H9 (cell line): ENCODE measurements at places on chromosomes 12 and 14. TPM values are rescaled to one million over a fixed set of nuclear protein-coding genes. Genes with fewer than 3 reads are reported as not detected.

DNA sequence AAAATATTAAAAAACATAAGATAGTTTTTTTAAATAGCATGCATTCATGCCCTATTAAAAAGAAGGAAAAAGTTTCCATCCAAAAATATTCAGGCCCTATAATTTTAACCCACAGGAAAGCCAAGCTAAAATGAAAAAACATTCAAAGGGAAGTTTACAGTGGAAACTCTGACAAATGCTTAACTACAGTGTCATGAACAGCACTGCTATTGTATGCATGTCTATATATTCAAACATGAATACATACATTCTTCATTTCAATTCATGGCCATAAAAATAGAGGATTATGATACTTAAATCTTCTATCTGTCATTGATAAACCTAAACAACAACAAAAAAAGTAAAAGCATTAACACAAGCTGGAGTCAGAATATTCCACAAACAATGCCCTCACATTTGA lies 67.4 kb downstream of the PPP2R5E start:
- no peak for DNase-seq

LTB4R gene
- total RNA-seq = 8.9 and 9.2 TPM in 2 replicates

DNA sequence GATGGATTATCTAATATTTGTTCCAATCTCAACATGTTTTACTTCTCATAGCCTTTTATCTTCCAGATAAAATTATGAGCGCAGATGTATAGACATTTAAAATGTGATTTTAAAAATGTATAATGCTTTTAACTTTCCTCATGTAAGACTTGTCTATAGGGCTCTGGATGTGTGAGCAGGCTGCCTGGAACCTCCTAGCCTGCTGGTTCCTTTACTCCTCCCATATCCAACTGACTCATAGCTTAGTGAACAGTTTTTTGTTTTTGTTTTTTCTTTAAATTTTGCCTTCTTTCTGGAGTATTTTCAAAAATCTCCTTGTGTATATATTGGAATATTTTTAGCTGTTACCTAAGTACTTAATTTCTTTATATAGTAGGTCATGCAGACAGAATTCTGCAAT lies 115.4 kb downstream of the PDE3A start:
- no peak for DNase-seq

SDR9C7 gene
- not detected in 2 replicates for total RNA-seq

- no peak for DNase-seq
Observed at GRCh38 chr12:69588527-69588926, 3.3 kb downstream of the CCT2 start.

DNA sequence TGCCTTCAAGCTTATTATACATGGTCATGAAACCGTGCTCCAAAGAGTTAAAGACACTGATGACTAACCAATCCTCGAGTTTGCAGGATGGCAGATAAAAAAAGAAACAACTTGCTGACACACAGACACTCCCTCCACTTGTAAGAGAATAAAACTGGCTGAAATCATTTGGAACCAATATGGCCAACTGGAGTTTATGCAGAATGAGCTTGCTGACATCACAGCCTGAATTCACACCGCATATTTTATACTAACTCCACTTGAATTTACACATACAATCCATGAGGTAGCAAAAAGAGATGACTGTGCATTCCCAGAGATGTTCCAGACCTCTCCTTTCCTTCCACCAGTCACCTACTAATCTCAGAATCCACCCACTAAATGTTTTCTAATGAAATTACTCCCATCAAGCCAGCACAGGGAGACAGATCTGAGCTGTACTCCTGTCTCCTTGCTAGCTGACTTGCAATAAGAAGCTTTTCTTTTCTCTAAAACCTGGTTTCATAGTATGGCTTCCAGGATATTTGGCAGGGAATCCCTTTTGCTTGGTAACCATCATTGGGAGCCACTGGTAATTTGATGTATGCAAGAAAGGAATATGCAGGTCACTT lies 15.8 kb upstream of the PTPRR start:
- no peak for DNase-seq

UBE2N gene
- 188 and 192 TPM in 2 replicates for total RNA-seq

- no peak for DNase-seq
Observed at GRCh38 chr12:56922031-56922430, 12.2 kb downstream of the SDR9C7 start.

DNA sequence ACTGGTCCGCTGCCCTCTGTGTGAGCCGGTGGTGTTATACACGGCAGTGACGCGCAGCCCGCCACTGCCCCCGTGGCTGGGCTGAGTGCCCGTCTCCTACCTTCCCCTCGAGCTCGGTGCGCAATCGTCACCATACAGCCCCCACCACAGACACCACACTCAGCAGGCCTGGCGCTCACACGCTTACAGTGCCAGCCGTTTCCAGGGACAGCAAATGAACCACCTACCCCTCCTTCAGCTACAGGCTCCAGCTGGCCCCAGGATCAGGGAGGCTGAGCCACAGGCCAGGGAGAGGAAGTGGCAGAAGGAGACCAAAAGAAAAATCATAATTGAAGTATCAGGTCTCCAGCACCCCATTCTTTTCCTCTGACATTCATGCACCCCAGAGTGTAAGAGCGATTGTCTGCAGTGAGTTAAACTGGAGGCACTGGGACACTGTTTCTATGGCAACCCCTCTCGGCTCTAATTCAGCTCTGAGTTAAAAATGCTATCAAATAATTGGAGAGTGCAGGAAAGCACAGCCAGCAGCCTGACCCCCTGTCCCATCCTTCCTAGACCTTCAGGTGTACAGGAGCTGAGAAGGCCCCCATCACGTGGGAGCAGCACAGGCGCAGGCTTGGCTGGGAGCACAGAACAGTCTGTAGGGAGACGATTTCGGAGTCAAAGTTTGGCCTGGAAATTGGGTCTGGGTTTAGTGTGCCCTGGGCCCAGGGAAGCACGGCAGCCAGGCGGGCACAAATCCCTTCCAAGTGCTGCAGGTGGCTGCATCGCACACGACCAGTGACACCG lies 18.0 kb downstream of the LRTM2 start:
- DNase-seq = no peak

GRCh38 chr12:90858252-90858651 lies 96.7 kb downstream of the CCER1 start:
- DNase-seq = no peak

CLEC9A gene
- total RNA-seq = not detected in 2 replicates

DNA sequence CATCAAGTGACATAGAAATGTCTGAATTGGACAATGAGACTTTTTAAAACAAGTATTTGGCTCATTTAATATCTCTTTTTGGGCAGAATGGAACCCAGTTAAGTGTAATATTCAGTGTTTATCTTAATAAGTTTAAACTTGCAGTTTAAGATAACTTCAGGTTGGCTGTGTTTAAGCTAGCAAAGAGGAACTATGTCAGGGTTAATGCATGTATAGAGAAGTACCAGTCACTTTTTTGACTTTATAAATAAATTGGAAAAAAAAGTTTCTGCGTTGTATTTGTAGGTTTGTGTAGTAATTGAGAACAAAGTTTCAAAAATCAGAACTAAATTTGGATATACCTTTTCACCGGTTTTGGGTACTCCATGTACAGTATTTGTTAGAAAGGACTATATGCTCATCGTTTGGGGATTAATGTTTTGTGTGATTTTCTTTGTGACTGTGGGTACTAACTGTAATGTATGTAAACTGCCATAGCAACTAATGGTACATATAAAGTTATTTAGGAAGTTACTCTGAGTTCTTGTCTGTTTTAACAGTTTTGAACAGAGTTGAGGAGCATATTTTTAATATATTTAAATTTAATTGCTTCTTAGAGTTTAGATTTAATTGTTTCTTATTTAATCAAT lies 4.5 kb downstream of the HMGA2 start:
- no peak for DNase-seq

ASPG gene
- 0.24 and 0.33 TPM in 2 replicates for total RNA-seq

TSPAN19 gene
- total RNA-seq = not detected in 2 replicates

DNA sequence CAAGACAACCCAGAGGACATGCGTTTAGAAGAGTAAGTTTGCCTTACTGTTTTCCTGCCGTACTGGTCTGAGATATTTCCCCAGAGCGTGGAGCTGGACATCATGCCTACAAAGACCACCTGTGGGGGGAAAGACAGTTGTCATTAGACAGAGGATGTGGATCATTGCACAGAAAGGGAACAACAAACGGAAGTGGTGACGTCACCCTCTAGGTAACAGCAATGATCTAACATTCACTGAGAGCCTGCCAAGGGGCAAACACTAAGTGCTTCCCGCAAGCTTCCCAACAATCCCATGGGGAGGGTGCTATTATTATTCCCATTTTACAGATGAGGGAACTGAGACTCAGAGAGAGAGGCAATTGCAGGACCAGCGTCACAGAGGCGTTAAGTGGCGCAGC lies 48.5 kb downstream of the SVOP start:
- DNase-seq = no peak

CRIP2 gene
- 5.7 and 7.2 TPM in 2 replicates for total RNA-seq

DNA sequence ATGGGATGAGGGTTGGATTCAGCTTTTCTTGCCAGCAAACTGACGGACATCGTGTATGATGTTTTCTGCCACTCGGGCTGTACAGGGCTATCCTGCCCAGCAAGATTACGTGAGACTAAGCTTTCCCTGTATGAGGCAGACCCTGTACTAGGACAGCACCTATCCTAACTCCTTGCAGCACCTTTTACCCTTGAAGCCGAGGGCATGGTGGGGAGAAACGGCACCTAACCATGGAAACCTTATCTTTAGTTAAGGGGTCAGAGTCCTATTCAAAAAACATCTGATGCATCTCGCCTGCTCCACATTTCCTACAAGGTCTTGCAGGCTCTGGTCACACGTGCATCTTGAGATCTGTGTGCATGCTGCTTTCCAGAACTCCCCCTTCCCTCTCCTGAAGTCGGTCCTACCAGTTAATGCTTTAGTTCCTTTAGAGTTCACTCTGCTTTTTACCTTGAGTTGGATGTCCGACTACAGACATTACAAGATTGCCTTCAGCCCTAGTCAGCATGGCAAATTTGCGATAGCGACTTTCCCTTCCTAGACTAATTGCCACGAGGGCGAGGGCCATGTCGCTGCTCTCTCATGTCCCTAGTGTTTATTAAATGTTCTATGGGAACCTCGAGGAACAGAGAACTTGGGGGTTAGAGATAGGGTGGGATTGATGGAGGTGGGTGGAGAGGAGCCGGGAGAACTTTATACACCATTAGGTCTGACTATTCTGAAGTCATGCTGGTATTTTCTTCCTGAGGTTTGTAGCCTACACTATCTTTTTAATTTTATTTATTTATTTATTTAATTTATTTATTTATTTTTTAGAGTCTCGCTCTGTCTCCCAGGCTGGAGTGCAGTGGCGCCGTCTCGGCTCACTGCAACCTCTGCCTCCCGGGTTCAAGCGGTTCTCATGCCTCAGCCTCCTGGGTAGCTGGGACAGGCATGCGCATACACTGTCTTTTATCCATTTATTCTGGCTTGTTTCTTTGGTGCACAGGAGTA lies 6.6 kb downstream of the RAN start:
- no peak for DNase-seq

DNA sequence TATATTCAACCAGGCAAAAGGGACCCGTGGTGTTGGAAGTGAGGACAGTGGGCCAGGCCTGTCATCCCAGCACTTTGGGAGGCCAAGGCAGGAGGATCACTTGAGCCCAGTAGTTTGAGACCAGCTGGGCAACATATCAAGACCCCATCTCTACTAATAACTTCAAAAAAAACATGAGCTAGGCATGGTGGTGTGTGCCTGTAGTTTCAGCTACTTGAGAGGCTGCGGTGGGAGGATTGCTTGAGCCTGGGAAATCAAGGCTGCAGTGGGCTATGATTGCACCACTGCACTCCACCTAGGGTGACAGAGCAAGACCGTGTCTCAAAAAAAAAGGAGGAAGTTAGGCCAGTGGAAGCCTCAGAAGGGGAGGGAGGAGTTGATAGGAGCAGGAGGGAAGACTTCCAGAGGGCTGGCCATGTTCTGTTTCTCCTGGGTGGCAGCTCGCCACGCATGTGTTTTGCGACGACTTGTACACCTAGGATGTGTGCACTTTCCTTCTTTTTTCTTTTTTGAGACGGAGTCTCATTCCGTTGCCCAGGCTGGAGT lies 10.1 kb downstream of the SLC25A29 start:
- DNase-seq = no peak
